Amygdala (tissue), 56 donors: ENCODE measurements at places on chromosomes 16 and 17.
A peak's percentile ranks its signal among the peaks of the same experiment; 100 is the strongest.

- no peak for DNase-seq
These were observed 24.3 kb downstream of the CCL4 start for GRCh38 chr17:36127911-36128310.

- no peak for DNase-seq
These were observed 39.0 kb downstream of the SMURF2 start for GRCh38 chr17:64622931-64623654.

GRCh38 chr16:11160676-11161115 is 95.3 kb downstream of the SOCS1 start:
- no peak for DNase-seq

GRCh38 chr16:67801883-67802282 is 4.5 kb downstream of the RANBP10 start:
- no peak for DNase-seq

GRCh38 chr16:27107185-27107592 is 40.5 kb downstream of the C16orf82 start:
- DNase-seq = no peak

- no peak for DNase-seq
These were observed 19.1 kb upstream of the DDX52 start for GRCh38 chr17:37662353-37662752.

GRCh38 chr17:72268431-72268830 is 147.6 kb downstream of the SOX9 start:
- DNase-seq = no peak

DNA sequence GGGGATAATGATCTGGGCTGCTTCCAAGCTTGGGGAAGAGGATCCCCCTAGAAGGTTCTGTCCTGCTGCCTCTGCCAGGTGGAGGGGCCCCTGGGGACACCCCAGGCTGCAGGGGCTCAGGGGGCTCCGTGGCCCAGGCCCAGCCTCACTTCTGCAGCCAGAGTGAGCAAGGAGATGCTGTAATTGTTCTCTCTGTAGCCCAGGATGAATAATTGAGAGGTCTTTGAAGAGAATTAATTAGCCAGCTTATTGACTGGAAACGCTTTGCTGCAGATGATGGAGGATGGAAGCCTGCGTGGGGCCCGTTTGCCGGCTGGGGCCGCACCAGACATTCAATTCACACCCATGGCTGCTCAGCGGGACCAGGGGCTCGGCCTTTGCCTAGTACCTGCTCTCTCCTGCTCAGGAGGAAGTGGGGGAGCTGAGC is 38.5 kb downstream of the TMEM235 start:
- no peak for DNase-seq

- DNase-seq = no peak
These were observed 34.9 kb downstream of the GTF3C1 start for GRCh38 chr16:27514806-27515205.

- no peak for DNase-seq
These were observed 177.7 kb downstream of the TMEM132E start for GRCh38 chr17:34757106-34757505.

GRCh38 chr16:29745853-29746345 is at the start of gene C16orf54:
C16orf54 (minus strand) TSS chr16:29745990; CDS start chr16:29744951, 1,039 bp downstream.
- no peak for DNase-seq

DNA sequence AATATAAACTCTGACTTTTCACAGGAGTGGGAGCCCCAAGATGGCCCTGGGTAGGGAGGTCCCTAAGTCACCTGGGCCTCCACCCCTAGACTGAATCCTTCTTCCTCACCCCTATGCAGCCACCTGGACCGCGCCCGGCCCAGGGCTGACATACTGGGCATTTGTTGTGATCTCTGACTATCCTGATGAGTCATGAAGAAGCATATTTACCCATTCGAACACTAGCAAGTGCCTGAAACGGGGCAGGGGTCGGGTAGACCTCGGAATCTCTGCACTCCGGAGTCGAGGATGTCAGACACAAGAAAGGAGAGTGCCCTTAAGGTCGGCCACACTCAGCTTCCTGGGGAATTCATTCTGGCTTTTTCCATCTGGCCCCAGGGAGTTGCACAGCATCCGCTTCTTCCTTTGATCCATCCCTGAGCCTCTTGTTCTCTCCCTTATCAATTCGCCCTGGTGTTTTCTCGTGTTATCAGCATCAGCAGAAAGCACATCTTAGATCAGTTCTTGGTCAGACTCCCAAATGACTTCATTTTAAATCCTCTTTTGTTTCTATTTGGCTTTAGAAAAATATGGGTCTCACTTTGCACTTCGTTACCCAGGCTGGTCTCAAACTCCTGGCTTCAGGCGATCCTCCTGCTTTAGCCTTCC is 10.4 kb downstream of the METTL22 start:
- DNase-seq = no peak

DNA sequence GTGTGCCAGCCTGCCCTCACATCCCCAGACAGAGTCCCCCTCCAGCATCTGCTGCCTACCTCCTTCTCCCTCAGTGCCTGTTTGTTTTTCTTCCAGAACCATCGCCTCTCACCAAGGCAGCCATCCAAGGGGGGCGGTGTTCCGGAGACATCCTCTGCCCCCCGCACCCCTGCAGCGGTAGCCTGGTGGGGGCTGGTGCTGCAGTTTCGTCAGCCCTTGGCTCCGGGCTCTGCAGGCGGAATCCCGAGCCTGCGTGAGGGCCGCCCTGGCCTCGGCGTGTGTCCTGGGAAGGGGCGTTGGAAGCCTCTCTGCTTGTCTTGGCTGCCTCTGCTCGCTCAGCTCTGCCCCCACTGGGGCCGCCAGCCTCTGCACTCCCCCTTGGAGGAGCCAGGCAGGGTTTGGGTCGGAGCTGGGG is 126.0 kb upstream of the CIBAR2 start:
- DNase-seq = peak; percentile 11

- no peak for DNase-seq
These were observed 1.7 kb upstream of the CHAD start for GRCh38 chr17:50470426-50470825.

- DNase-seq = no peak
These were observed 43.7 kb upstream of the GOSR1 start for GRCh38 chr17:30433514-30433913.

- DNase-seq = no peak
These were observed 7.1 kb upstream of the MT2A start for GRCh38 chr16:56601325-56601724.

GRCh38 chr17:78132084-78132676 is 1.6 kb downstream of the TMC8 start:
- no peak for DNase-seq

DNA sequence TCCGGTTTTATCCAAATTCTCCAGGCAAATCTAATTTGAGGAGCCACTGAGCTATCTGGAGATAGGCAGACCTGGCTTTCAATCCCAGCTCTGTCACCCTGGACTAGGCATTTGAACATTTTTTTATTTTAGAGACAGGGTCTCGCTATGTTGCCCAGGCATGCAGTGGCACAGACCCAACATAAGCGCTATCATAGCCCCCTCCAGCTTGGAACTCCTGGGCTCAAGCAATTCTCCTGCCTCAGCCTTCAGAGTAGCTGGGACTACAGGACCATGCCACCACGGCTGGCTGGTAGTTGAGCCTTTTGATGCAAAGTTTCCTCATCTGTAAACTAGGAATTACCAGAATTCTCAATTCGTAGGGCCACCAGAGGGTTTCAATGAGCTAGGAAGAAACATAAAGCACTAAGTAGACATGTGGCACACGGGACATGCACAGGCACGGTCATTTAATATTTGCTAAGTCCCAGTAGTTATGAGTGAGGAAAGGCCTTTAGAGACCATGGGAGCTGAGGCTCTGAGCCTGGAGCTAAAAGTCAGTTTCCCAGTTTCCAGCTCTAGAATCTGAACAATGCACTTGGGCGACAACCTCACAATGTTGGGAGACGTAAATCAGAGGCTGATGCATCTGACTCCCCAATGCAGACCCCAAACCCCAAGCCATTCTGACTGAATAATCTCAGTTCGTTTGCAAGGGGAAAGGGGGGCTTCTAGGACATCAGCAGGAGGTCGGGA is 1.1 kb downstream of the ELOB start:
- no peak for DNase-seq

DNA sequence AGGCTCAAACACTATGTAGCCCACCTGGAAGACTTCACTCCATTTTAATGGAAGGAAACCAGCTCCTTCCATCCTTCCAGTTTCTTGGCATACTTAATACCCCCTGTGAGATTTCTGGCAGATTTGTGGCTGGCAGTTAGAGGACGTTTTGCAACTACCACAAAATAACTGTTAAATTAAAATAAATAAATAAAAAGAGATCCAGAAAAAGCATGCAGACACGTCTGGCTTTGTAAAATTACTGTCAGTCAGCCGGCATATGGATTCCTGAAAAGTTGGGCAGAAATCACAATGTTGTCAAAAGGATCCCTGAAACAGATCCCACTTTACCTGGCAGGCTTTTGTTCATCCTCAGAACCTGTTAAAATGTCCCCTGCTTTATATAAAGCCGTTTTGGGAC is 113.9 kb downstream of the ASIC2 start:
- DNase-seq = no peak

DNA sequence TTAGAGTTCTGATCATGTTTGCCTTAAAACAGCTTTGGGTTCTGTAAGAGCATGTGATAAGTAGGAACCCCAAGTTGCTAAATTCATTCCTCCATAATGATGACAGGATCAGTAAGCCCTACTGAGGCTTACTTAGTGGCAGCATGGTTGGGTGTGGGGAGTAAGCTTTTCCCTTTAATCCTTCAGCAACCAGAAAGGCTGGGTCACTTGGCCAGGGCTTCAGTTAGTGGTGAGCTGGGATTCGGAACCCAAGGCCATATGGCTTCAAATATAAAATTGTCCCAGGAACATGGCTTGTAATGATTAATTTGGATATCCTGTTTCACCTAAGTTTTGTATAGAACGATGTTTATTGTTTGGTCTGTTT is 850 bp downstream of the GINS3 start:
- no peak for DNase-seq

DNA sequence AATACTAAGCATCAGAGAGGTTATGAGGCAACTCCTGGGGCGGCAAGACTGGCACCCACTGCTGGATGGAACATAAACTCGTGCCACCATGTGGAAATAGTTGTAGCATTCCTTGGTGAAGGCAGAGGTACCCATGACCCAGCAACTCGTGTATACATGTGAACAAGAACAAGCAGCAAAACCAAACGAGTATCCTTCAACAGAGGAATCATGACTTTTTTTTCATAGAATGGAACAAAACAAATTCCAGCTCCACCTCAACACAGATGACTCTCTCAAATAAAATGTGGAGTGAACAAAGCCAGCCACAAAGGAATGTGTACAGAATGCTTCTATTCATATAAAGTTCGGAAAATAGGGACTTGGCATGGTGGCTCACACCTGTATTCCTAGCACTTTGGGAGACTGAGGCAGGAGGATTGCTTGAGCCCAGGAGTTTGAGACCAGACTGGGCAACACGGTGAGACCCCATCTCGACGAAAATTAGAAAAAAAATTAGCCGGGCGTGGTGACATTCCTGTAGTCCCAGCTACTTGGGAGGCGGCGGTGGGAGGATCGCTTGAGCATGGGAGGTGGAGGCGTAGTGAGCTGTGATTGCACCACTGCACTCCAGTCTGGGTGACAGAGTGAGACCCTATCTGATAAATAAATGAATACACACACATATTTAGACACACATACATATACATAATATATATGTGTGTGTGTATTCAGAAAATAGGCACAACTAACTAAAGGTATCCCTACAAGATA is 35.3 kb downstream of the B9D1 start:
- no peak for DNase-seq

DNA sequence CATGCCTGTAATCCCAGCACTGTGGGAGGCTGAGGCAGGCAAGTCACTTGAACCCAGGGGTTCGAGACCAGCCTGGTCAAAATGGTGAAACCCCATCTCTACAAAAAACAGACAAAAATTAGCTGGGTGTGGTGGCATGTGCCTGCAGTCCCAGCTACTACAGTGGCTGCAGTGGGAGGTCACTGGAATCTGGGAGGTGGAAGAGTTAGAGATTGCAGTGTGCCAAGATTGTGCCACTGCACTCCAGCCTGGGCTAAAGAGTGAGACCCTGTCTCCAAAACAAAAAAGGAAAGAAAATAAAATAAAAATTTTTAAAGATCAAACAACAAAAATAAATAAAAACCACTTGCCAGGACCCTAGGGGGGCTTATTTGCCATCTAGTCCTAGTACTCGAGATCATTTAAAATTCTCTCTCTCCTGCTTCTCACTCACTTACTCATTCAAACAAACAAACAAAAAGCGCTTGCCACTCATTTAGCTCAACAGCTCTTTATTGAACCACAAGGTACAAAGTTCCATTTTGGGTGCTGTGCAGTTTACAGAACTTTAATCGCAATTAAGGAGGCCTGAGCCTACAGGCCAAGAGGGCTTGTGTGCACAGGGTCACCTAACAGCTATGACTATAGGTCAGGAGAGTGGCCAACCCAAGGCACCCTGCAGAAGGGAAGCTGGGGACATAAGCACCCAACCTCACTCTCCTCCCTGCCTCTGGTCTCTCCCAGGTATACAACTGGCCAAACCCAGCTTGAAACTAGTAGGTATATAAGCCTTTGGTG is 4.4 kb downstream of the CHD9NB start:
- DNase-seq = no peak

GRCh38 chr17:32976131-32976530 is 15.5 kb upstream of the SPACA3 start:
- no peak for DNase-seq

DNA sequence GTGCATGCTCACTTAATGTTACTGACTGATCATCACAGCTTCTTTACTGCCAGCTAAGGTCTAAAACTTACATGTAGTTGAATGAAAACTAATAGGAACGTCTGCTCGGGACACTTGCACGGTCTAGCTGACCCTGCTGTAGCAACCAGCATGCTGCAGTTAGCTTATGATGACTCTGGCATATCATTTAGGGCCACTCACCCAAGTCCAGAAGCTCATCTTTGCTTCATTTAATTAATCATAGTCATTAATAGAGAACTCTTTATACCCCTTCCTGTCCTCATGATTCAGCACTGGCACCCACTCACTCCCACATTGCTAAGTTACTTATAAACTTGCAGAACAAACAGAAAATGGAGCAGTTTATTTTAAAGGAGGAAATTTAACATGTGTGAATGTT is 136.3 kb downstream of the NLK start:
- DNase-seq = no peak

DNA sequence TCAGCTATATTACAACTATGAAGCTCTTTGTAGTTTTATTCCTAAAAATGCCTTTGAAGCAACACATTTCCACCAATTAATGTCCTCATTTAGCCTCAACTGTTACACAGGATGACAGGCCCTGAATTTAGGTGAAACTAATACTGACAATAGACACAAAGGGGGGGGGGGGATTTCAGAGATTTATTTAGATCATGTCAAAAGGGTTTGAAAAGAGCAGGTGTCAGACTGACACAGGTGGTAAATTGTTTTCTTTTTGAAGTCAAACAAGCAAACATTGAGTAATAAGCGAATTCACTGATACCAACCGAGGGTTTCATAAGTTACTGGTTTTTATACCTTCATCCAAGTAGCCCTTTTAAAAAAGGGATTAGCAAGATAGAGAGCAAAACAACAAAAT is 40.8 kb downstream of the KANSL1 start:
- no peak for DNase-seq
